Ovary (tissue), 10 donors: ENCODE measurements at places on chromosomes 2 and 18. TPM values are rescaled to one million over a fixed set of nuclear protein-coding genes. Genes with fewer than 3 reads are reported as not detected.

DNA sequence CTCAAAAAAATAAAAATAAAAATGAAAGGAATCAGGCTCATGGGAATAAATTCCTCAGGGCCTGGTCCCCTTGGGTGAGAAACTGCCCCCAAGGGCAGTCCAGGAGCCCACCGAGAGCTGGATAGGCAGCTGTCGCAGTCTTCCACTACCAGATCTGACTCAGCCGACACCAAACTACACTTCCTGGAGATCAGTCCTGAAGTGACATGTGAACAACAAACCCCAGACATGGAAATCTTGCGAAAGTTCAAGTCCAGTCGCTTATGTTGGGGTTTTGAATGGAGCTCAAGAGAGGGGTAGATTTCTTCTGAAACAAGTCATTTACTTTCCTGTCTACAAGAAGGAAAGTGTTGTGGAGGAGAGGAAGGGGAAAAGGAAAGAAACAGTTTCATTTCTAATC, 12.9 kb downstream of the ADCY3 start:
- no peaks in the 10 kb centered on the region for H3K4me1 ChIP-seq
- no peaks in the 10 kb centered on the region for H3K36me3 ChIP-seq
- H3K27me3 ChIP-seq = no peaks in the 10 kb centered on the region
- no peak for DNase-seq
- no peak overlapping the region for H3K4me3 ChIP-seq
- H3K27ac ChIP-seq = no peak overlapping the region

The MAP4K3 gene
- polyA plus RNA-seq = 20.6 TPM

DNA sequence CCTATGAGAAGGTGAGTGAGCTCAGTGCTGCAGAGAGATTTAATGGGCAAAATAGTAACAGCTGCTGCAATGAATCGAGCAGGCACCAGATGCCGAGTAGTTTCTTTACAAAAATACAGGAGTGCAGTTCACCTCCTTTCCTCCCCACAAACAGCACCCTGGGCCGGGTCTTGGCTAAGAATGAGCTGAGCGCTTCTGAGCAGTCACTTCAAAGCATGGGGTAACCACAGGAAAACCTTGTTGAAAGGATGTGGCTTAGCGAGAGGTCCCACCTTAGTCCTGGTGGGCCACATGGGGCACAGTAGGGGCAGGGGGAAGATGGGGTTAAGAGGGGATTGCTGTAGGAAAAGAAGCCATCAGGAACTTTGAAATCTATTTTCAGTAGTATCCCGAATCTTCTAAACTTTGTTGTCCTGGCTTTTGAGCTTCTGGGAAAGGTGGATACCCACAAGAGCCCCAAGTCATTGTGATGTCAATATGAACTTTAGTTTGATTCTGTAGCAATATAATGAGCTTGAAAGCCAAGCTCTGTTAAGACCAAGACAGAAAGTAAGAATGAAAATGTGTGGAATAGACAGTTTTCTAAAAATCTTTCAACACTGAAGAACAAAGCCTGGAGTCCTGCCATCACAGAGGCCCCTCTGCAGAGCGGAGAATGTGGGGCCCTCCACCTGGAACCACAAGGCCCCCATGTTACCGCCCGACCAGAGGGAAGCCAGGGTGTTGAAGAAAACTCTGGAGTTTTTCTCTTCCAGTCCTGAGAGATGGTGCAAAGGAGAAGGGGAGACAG, 101.0 kb upstream of the ZNF236 start:
- H3K27me3 ChIP-seq = no peaks in the 10 kb centered on the region
- H3K4me3 ChIP-seq = no peak overlapping the region
- H3K4me1 ChIP-seq = no peaks in the 10 kb centered on the region
- no peak for DNase-seq

The ARHGAP28 gene
- polyA plus RNA-seq = 5.9 TPM

The HAT1 gene
- polyA plus RNA-seq = 31.4 TPM

The ABCG5 gene
- not detected for polyA plus RNA-seq

- no peaks in the 10 kb centered on the region for H3K4me1 ChIP-seq
- H3K27me3 ChIP-seq = no peaks in the 10 kb centered on the region
- H3K36me3 ChIP-seq = no peaks in the 10 kb centered on the region
- no peak overlapping the region for H3K27ac ChIP-seq
Measured at GRCh38 chr18:50091509-50092244, 103.3 kb downstream of the MYO5B start.

DNA sequence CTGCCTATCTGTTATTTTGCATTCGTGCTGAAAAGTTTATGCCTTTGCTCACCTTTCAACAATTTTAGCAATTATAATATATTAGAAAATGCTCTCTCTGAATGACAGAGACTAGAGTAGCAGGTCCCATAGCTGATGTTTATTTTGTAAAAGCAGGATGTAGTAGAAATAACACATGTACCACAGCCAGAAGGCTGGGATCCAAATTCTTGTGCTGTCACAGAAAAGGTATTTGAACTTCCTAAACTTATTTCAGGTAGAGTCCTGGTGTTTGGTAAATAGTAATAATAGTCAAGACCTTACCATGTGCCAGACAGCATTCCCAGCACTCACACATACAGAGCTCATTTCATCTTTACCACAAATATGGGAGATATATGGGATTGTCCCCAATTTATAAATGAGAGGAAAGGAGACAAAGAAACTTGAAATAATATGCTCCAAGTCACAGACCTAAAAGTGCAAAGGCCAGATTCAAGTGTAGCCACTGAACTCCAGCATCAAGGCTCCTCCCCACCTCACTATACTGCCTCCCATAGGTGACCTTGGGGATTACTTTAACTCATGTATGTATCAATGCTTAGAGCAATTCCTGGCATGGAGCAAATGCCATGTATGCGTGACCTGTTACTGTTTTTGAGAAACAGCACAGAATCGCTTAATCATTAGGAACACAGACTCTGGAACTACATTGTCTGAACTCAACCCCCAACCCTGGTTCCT, 284.7 kb upstream of the RAB12 start:
- no peaks in the 10 kb centered on the region for H3K36me3 ChIP-seq
- no peak overlapping the region for H3K27ac ChIP-seq
- no peaks in the 10 kb centered on the region for H3K27me3 ChIP-seq
- H3K4me3 ChIP-seq = no peak overlapping the region
- DNase-seq = no peak

The STEAP3 gene
- 6.1 TPM for polyA plus RNA-seq

GRCh38 chr2:179595284-179595683, 266.1 kb downstream of the ZNF385B start:
- no peaks in the 10 kb centered on the region for H3K36me3 ChIP-seq
- no peaks in the 10 kb centered on the region for H3K4me1 ChIP-seq
- no peak overlapping the region for H3K4me3 ChIP-seq
- H3K27me3 ChIP-seq = no peaks in the 10 kb centered on the region
- no peak overlapping the region for H3K27ac ChIP-seq

The LYG2 gene
- polyA plus RNA-seq = not detected

DNA sequence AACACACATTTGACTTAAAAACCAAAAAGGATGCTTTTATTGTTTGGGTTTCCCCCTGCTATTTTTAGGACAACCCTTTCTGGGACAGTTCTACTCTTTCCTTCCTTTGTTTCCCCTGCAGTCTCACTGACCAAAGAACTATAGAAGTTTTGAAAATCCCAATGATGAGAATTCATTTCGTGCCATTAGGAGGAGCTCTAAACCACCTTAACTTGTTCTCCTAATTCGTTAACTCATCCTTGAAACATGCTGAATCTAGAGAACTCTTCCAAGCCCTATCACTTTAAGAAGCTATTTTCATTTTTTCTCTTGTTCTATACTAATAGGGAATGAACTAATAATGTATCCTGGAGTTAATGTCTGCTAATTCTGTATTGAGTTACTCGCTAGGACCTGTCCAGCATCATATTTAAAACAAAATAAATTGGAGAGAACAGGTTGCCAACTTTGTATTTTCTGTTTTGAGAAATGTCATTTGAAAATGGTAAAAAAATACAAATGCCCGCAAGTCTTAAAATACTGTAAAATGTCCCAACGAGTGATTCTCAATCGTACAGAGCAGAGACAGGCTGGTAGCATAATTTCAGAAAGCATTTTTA, 62.9 kb downstream of the AFTPH start:
- no peaks in the 10 kb centered on the region for H3K27me3 ChIP-seq
- no peaks in the 10 kb centered on the region for H3K4me1 ChIP-seq
- H3K36me3 ChIP-seq = no peaks in the 10 kb centered on the region
- no peak overlapping the region for H3K4me3 ChIP-seq

The HOXD8 gene
- polyA plus RNA-seq = 36.9 TPM

DNA sequence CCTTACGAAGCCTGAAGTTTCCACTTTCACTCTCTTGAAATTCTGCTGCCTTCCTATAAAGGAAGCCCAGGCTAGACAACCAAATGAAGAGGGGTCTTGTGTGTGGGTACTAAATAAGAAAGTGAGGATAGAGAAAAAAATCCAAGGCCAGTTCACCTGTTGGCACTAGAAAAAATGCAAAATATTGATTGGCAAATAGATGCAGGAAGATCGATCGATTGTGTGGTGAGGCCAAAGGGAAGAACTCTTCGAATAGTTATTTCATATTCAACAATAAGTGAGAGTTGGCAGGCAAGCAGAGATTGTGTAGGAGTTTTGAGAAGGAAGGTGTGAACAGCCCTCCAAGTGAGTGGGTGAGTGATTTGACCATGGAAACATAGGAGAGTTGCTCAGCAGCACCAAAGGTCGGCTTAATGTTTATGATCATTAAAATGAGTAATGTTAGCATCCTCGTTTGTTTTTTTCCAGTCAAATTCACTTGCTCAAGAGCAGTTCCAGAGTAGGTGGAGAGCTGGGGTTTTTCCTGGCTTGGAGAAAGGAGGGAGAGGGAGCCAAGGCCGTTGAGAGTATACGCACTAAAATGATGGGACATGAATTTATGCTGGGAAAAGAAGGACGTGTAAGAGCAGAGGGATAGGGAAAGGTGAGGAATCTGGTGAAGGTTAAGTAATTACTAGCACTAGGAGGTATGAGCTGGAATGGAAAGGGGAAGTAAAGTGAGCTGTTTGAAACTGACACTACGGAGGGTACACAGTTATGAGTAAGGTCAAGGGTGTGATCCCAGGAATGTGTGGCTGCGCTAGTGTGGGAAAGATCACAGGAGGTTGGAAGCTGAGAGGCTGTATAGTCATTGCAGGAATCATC, 1.1 kb upstream of the NAPG start:
- peak overlapping the region; percentile 76 for H3K27ac ChIP-seq
- H3K4me3 ChIP-seq = no peak overlapping the region
- peaks cover 4% of the 10 kb centered on the region for H3K4me1 ChIP-seq
- H3K27me3 ChIP-seq = no peaks in the 10 kb centered on the region

The ASB1 gene
- 22.6 TPM for polyA plus RNA-seq

GRCh38 chr18:14086458-14087231, 45.6 kb downstream of the ZNF519 start:
- H3K4me3 ChIP-seq = no peak overlapping the region
- DNase-seq = no peak
- H3K27ac ChIP-seq = no peak overlapping the region
- H3K27me3 ChIP-seq = no peaks in the 10 kb centered on the region
- no peaks in the 10 kb centered on the region for H3K4me1 ChIP-seq

DNA sequence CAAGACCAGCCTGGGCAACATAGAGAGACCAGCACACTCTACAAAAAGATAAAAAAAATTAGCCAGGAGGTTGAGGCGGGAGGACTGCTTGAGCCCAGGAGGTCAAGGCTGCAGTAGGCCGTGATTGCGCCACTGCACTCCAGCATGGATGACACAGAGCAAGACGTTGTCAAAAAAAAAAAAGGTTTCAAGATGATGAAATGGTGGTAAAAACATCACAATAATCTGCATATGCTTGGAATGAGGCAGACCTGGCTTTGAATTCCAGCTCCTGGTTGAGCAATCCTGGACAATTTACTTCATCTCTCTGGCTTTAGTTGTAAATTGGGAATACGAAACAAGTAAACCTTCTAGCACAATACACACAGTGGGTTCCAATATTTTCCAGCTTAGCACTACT, 24.1 kb downstream of the USP40 start:
- H3K27me3 ChIP-seq = no peaks in the 10 kb centered on the region
- H3K27ac ChIP-seq = no peak overlapping the region
- no peaks in the 10 kb centered on the region for H3K36me3 ChIP-seq
- H3K4me1 ChIP-seq = no peaks in the 10 kb centered on the region

The NDUFB3 gene
- 34.7 TPM for polyA plus RNA-seq
